ENCODE measurements at places on chromosomes 6 and 20. TPM values are rescaled to one million over a fixed set of nuclear protein-coding genes. Genes with fewer than 3 reads are reported as not detected.

Gene ATG5
- 57.8 TPM for total RNA-seq

Gene PGC
- total RNA-seq, result not detected

Gene CALHM5
- total RNA-seq, result 8.5 TPM

Gene TCF21
- not detected for total RNA-seq

Gene TMX4
- 10.7 TPM for total RNA-seq
